ENCODE measurements at places on chromosomes 1 and 21.

DNA sequence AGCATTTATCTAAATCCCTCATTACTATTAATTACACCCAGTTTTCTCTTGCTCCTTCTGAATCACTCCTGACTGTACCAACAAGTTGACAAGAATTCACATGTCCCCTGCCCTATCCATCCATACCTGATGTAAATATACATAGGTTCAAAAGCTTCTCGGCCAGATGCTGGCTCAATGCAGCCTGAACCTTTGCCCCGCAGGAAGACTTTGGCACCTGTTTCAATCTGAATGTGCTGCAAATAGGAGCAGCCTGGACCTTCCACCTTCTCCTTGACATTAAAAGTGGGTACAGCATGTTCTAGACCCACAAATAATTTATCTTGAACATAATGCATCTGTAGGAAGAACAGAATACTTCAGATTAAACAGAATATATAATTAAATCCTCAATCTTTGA is 8.7 kb downstream of the KHDC4 start:
- no peak for DNase-seq

DNA sequence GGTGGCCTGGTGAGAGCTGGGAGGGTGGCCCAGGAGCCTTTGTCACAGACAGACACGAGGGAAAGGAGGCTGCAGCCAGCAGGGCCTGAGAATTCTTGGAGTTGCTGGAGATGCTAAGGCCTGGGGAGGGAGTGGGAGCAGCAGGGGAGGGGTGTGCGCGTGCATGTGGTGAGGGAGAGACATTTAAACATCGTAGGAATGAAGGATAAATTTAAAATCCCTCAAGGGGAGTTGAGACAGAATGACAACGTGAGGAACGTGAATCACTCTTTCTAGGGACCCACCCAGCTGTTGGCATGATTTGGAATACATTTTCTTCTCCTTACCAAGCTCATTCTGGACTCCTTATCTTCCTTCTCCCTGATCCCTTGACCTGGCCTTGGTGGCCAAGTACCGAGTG is 73.3 kb upstream of the CACNA1E start:
- no peak for DNase-seq

DNA sequence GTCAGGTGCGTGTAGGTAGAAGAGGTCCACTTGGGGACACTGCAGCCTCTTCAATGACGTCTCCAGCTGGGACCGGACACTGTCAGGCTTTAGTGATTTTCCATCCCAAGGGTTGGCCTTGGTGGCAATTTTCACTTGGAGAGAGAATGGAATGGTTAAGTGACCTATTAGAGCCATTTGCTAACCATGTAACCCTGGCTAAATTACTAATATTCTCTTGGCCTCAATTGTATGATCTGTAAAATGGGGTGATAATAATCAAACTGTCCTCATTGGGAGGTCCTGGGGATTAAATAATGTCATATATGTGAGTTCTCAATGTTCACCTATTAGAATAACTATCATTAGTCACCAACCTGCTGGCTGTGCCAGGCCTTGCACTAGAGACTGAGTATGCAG is 3.4 kb downstream of the AKR7A2 start:
- DNase-seq, result no peak

DNA sequence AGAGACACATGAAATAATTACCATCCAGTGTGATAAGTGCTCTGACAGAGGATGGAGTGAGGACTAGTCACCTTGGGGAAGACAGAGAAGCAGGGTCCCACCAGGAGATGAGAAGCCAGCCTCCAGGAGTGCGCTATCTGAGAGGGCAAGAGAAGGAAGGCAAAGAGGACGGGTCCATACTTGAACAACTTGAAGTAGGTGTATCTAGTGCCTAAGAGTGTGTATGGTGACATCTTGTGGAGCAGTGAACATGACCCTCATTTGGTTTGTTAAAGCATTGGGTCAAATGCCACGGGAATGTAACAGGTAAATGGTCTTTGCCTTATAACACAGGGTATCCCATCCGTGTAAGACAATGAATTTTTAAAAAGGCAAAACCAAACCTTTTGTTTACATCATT is 39.8 kb downstream of the MRPL39 start:
- no peak for DNase-seq

Measured in AG04449 (cell line).